ENCODE measurements at places on chromosomes 12 and 14.

- DNase-seq = no peak
Observed at GRCh38 chr12:50747817-50748216, 16.1 kb upstream of the ATF1 start.

- no peak for DNase-seq
Observed at GRCh38 chr14:27026097-27026496, 428.3 kb upstream of the NOVA1 start.

DNA sequence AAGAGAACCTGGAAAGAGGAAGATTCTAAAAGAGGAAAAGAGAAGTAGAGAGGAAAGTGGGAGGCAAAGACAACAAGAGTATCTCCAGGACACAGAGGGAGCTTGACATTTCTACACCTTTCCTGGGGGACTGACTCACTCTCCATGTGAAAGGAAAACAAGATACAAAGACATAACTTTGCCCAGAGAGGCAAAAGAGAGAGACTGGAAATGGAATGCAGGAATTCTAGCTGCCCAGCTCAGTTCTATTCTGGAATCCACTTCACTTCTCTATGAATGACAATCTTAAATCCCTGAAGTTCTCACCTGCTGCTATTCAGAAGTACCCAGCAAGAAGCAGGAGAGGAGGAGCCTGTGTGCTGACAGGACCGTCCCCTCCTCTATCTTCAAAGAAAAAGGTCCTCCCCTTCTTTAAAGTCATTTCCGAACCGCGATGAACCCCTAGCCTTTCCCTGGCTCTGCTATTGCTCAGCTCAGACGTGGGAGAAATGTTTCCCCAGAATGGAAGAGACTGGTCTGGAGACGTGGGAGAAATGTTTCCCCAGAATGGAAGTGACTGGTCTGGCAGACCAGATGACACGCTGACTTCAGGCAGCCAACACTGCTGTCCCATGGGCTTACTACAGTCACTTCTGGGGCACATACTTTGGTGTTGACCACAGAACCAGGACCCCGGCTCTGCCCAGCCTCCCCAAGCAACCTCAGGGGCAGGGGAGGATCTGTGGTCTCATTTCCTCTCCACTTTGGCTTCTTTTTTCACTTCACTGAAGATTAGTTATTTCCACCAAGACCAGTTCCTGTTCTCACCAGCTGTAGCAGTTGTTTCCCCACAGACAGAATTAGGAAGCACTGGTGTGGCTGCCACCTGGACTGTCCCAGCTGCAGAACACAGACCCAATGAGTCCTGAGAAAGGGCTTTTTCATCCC, 8.3 kb downstream of the FMNL3 start:
- peak; percentile 57 for DNase-seq

GRCh38 chr12:26090836-26091510, 33.9 kb downstream of the BHLHE41 start:
- DNase-seq = no peak

DNA sequence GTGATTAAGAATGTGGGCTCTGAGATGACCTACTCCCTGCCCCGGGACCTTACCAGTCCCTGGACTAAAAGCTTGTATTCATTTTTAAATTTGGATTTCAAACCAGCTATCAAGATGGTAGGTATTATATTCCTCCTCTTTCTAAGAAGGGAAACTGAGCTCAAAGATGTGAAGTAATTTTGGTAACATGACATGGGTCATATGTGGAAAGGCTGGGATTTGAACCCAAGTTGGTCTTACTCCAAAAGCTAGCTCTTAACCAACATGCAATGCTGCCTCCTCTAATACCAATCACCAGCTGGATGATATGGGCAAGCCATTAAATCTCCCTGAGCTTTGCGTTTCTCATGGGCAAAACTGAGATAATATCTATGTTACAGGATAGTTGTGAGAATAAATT, 166.4 kb upstream of the SLC38A2 start:
- DNase-seq = no peak

DNA sequence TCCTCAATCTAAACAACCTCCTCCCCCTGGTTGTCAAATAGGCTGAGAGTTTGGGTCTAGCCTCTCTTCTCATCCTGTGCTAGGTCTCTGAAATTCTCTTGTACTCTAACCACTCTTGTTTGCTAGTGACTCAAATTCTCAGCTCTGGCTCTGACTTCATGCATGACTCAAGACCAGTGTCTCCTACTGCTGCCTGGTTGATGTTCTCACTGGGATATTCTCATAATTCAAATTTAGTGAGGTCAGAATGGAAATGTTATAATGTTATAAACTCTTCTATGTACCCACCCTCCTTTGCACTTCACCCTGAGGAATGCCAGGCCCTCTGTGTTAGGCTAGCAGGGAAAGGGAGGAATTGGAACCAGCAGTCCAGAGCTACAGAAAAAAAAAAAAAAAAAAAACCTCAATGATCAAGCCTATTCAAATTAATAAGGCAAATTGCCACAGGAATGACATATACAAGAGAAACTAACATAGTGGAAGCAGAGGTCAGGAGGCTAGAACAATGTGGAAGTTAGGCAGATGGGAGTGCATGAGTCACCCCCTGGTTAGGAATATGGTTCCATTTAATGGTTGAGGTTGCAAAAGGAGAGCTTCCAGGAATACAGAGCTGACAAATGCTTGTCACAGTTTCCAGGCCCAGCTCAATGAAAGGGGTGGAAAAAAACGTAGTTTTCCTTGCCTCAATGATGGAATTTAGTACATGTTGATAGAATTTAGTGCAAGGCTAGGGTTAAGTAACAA, 459.5 kb downstream of the RMST start:
- no peak for DNase-seq

Data from activated B cell treated with CpG ODN at 0.5 μM for 24 hours (primary cell).